Urinary bladder (tissue), 4 donors: ENCODE measurements at places on chromosomes 1 and 21. TPM values are rescaled to one million over a fixed set of nuclear protein-coding genes. Genes with fewer than 3 reads are reported as not detected.

Gene FAM131C
- total RNA-seq: not detected

DNA sequence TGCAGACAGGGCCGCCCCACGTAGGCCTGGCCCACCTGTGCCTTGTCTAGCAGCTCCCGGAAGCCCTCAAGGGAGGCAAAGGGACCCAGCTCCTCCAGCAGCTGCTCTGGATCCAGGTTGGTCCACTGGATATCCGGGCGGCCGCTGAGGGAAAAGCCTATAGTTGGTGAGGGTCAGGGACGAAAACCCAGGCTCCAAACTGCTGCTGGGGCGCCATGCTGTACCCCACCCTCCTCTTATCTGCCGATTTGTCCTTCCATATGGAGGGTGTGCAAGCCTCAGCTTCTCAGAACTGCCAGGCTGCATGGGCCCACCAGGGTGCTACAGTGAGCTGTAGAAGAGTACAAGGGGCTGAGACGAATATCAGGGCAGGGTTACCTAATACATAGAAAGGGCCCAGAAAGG is 12.2 kb downstream of the PTCH2 start:
- no peak for DNase-seq

GRCh38 chr1:39081271-39082009 is 55.3 kb downstream of the NDUFS5 start:
- DNase-seq: no peak

- DNase-seq: no peak
These were observed 341.3 kb downstream of the USP25 start for GRCh38 chr21:16071092-16071491.

DNA sequence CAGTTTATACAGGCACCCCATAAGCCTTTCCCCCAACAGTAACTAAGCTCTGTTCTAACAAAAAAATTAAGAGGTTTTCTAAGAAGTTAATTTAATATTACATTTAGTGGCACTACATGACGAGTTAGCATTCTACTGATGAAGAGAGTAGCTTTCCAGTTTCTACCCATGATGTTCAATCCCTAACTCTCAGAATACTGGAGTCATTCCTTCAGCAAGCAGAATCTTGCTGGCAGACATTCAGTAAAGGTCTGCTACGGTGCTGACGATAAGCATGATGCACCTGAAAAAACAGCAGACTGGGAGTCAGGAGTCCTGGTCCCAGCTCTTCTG is 24.5 kb downstream of the SRSF4 start:
- no peak for DNase-seq

- DNase-seq: no peak
These were observed 8.5 kb downstream of the PRCC start for GRCh38 chr1:156775799-156776198.

DNA sequence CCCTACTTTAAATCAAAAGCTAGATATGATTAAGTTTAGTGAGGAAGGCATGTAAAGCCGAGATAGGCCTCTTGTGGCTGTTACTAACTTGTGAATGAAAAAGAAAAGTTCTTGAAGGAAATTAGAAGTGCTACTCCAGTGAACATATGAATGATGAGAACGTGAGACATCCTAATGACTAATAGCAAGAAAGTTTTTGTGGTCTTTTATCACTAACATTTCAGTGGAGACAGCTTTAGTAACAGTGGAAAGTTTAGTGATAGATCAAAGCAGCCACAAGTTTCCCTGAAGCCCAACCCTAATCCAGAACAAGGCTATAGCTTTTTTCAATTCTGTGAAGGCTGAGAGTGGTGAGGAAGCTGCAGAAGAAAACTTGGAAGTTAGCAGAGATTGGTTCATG is 73.6 kb upstream of the LRRC8B start:
- DNase-seq: no peak

DNA sequence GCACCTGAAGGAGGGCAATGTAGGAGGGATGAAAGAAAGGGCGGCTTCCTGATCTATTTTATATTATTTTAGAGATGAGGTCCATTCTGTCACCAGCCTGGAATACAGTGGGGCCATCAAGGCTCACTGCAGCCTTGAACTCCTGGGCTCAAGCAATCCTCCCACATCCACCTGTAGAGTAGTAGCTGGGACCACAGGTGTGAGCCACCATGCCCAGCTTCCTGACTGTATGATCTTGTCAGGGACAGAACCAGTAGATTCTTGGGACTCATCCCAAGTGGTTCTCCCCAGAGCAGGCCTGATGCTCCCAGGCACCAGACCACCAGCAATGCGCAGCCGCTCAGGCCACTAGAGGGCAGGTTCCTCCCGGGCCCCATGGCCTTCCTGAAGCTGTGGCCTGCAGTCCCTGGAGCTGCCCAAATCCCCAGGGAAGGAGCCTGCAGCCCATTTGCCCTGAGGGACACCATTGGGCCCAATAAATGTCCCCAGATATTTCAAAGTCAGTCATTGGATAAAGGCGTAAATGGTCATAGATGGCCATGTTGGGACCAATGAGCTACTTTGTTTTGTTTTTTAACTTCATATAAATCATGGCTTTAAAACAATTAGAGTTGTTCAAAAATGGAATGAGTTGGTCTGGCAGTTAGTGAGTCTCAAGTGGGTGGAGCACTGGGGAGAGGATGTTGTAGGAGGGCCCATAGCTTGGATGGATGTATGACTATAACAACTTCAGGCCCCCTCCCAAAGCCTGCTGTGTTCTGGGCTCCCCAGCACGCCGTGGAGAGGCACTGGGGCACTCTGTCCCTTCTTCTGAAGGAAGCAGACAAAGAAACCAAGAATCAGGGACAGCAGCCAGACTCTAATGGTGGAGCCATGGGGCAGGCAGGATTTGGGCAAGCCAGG is 44.7 kb upstream of the GOLT1A start:
- DNase-seq: no peak

Gene SEMA4A
- 7.3 TPM for total RNA-seq

GRCh38 chr21:41419921-41420862 is 5.8 kb upstream of the MX1 start:
- DNase-seq: peak; percentile 88

GRCh38 chr1:62037274-62037673 is 157.4 kb upstream of the L1TD1 start:
- no peak for DNase-seq

DNA sequence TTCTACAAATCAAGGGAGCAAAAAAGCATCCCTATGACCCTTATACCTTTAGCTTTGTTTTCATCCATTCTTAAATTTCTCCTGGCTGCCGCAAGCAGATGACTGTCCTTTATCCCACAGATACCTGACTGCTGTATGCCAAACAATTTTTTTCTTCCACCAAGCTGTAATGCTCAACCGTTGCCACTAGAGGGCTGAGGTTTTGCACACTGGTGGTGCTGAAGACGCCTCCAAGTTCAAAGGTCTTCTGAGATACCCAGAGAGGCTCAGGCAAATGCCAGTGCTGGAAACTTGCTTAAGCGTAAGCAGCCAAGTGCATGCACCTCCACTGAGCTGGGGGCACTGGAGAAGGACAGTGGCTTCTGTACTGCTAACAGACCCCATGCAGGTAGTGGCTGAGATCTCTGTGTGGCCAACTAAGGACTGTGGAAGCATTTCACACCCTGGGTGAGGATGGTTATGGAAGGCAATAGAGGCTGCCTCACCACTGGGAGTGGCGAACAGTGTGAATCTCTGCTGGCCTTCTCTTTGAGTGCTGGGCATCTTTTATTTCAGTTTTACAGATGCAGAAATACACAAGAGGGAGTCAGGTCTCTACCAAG is 28.5 kb downstream of the CNIH3 start:
- no peak for DNase-seq

GRCh38 chr1:95548211-95548610 is 314.2 kb downstream of the RWDD3 start:
- no peak for DNase-seq

DNA sequence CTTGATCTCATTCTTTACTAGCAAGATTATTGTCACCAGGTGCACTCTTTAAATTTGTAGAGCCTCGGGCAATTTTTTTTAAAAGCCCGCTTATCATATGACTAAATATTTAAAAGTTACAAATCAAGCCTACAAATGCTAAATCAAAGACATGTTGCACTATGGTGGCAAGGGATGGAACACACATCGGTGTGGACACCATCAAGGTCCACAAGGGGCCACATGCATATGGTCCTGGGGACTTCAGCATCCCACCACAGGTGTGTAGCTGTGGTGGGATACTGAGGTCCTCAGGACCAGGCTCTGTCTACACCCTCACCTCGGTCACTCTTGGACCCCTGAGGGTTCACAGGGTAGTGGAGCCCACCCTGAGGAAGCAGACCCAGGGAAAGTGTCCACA is 45.8 kb downstream of the FAM78B start:
- DNase-seq: no peak

- DNase-seq: no peak
These were observed 44.2 kb downstream of the MAP3K7CL start for GRCh38 chr21:29174607-29175013.

GRCh38 chr21:16310176-16310575 is 580.4 kb downstream of the USP25 start:
- DNase-seq: no peak

Gene TNFRSF4
- 0.48 TPM for total RNA-seq

Gene ABCA4
- 0.90 TPM for total RNA-seq

GRCh38 chr1:17586172-17586964 is 46.9 kb downstream of the ARHGEF10L start:
- DNase-seq: no peak

DNA sequence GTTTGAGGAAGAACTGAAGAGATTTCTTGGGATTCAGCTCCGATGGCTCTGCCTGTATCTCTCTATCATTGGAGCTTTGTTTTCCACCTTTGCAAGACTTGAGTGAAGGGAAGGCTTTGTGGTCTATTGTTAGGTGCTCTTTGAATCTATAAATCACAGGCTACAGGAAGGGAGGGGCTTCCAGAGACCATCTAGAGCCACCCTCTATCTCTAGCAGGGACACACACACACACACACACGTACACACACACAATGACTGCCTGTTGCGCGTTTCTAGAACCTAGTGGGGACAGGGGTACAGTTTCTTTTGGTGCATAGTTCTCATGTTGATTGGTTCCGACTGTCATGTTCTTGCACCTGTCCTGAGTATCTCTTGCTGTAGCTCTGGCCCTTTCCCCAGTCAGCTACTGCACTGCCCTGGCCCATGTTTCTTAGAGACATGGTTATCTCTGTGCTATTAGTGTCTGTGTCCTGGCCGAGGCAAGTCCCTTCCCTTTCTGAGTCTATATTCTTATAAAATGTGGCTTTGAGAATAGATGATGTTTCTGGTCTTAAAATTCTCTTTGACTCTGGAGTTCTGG is 60.7 kb downstream of the MAN1C1 start:
- DNase-seq: no peak

DNA sequence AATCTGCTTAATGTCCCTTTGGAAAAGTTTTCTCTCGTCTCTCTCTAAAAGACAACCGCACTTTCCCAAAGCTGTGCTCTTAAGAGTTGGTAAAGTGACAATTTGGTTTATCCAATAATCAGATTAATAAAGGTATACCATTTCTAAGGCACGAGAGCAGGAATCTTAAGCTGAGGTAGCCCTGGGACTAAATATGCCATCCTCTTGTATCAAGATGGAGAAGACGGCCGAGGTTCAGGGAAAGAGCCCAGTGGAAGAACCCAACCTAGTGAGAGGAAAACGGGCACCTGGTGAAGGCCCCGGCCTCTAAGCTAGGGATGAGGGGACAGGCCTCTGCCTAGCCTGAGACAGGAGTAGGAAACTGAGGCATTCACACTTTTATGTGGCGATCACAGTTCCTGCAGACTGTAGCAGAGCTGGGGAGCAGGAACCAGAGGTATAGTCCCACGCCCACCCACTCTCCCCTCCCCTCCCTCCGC is 334 bp upstream of the SARS1 start:
- DNase-seq: no peak

Gene FLG2
- total RNA-seq: not detected

Gene LMX1A
- 0.42 TPM for total RNA-seq

DNA sequence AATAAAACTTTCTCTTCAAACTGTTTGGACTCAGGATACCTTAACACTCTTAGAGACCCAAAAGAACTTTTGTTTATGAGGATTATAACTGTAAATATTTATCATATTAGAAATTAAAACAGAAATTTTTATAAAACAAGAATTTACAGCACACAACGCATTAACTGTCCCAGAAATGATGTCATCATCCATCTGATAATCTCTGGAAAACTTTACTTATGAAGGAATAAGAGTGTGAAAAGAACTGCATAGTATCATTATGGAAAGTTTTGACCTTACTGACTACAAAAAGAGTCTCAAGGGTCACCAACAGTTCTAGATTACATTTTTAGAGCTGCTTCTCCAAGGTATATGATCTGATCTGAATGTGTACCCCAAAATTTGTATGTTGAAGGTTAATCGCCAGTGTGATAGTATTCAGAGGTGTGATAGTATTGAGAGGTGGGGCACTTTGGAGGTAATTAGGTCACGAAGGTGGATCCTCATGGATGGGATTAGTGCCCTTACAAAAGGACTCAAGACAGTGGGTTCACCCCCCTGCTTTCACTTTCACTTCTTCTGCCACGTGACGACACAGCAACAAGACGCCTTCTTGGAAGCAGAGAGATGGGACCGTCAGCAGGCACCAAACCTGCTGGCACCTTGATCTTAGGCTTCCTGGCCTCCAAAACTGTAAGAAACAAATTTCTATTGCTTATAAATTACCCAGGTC is 95.7 kb upstream of the NR5A2 start:
- DNase-seq: no peak

- DNase-seq: no peak
These were observed 14.9 kb downstream of the TTC34 start for GRCh38 chr1:2786329-2787162.

Gene CASZ1
- 10.6 TPM for total RNA-seq

GRCh38 chr21:42056996-42057689 is 14.0 kb upstream of the UMODL1 start:
- DNase-seq: peak; percentile 74

GRCh38 chr1:155322953-155323728 is 2.4 kb downstream of the RUSC1 start:
- peak; percentile 76 for DNase-seq

GRCh38 chr21:44275041-44275440 is 10.6 kb upstream of the AIRE start:
- no peak for DNase-seq

GRCh38 chr1:172966844-172967540 is 83.7 kb downstream of the TNFSF18 start:
- no peak for DNase-seq

Gene RHD
- 0.69 TPM for total RNA-seq

Gene FCRL6
- not detected for total RNA-seq

- no peak for DNase-seq
These were observed 27.2 kb upstream of the FAM3B start for GRCh38 chr21:41289431-41289830.
